ENCODE measurements at places on chromosomes 3 and 15.

GRCh38 chr3:901953-902778 is 190.7 kb upstream of the CNTN6 start:
- no peak for DNase-seq

- DNase-seq = no peak
Measured at GRCh38 chr3:93988283-93988682, 8.3 kb downstream of the ARL13B start.

DNA sequence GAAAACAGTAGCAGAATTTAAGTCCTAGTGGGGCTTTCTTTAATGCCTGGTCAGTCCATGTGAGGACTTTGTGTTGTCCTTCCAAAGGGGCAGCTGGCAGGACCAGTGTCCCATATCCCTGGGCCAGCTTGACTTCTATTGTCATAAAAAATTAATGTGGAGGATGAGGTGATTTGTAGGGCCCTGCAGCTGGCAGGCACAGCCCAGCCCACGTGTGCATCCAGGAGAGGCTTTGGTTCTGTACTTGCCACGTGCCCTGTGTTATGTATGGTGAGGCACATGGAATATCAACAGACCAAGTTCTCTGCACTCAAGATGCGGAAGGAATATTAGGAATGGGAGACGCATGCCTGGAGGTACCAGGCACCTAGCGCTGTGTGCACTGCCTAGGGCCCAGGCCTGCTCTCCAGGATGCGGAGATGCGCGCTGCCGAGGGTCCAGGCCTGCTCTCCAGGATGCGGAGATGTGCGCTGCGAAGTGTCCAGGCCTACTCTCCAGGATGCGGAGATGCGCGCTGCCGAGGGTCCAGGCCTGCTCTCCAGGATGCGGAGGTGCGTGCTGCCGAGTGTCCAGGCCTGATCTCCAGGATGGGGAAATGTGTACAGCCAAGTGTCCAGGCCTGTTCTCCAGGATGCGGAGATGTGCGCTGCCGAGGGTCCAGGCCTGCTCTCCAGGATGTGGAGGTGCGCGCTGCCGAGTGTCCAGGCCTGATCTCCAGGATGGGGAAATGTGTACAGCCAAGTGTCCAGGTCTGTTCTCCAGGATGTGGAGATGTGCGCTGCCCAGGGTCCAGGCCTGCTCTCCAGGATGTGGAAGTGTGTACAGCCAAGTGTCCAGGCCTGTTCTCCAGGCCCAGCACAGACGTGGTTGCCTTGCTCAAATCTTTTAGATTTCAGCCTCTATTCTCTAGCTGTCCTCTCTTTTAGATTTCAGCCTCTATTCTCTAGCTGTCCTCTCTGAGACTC is 183.3 kb upstream of the ROPN1 start:
- no peak for DNase-seq

DNA sequence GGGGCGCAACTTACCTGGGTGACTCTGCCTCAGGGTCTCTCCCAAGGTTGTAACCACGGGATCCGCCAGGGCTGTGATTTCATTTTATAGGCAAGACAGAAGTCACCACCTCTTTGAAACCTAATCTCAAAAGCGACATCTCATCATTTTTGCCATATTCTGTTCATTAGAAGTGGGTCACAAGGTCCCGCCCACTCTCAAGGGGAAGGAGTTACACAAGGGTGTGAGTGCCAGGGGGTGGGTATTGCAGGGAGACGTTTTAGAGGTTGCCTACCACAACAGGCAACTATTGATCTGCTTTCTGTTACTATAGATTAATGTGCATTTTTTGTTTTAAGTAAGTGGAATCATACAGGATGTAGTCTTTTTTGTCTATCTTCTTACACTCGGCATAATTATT is 56.6 kb upstream of the ADPGK start:
- DNase-seq = no peak

DNA sequence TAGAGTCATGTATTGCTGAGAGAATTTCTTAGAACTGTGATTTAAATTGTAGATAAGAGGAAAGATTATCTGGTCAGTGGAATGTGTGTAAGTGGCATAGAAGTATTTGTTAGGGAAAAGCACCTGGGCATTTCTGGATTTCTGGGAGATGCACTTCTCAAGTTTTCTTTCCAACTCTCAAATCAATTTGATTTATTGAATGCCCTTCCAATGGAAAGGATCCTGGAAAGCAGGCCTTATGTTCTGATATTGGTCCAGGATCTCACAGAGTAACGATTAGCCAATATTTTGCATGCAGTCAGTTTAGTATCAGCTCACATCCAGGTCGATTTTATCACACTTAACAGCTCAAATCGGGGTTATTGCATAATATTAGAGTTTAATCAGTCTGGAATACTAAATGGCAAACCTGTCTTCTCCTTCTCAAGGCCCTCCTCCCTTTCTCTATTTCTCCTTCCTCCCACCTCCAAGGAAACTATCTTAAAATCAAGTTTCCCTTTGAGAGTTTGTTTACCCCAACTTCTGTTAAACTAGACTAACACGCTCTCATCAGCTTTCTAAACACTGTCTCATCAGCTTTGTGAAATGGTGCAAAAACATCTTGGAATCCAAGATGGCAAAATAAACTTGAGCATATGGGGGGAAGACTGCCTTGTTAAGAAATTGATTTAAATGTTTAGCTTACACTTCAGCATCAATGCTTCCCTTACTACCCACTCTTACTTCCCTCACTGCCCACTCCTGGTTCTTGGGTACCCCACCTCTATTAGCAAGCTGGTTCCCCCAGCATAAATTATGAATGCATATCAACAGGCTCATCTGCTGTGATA is 9.5 kb downstream of the SOX2 start:
- DNase-seq = no peak

GRCh38 chr3:69200384-69201068 is 78.1 kb upstream of the LMOD3 start:
- DNase-seq = peak; percentile 47

- DNase-seq = no peak
Measured at GRCh38 chr3:175338775-175339535, 479.8 kb downstream of the NAALADL2 start.

GRCh38 chr3:179410999-179411398 is 40.3 kb downstream of the GNB4 start:
- DNase-seq = no peak

GRCh38 chr3:127734754-127735473 is 62.2 kb downstream of the ABTB1 start:
- no peak for DNase-seq

- DNase-seq = no peak
Measured at GRCh38 chr3:106247902-106248684, 379.3 kb upstream of the CBLB start.

- DNase-seq = no peak
Measured at GRCh38 chr15:39397883-39398282, 183.0 kb upstream of the THBS1 start.

DNA sequence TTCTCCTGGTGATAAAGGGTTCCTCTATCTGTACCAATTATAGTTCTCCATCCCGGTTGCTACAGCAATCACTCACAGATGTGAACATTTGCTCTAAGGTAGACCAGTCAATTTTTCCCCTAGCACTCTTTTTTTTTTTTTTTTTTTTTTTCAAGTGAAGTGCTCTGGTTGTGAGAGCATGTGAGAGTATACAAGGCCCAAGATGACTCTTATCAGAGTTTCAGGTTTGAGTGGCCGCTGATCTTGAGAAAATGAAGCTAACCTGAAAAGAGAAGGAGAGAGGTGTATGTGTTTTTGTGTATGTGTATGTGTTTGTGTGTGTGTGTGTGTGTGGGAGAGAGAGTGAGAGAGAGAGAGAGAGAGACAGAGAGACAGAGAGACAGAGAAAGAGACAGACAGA is 44.4 kb upstream of the OTOL1 start:
- DNase-seq = no peak

DNA sequence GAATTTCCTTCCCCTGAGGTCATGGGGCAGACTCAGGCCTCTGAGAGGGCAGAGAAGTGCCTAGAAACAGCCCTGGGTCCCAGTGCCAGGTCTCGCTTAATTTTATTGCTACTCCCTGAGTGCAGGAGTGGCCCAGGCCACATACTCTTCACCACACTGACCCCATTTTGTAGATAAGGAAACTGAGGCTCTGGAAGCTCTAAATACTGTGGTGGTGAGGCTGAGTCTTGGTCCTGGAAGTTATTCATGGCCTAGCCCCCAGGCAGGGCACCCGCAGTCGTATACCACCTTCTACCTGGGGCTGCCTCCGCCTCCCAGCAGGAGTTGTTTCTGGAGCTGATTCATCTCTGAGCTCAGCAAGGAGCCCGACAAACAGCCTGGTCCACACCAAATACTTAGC is 9.8 kb downstream of the ATP2B2 start:
- no peak for DNase-seq

DNA sequence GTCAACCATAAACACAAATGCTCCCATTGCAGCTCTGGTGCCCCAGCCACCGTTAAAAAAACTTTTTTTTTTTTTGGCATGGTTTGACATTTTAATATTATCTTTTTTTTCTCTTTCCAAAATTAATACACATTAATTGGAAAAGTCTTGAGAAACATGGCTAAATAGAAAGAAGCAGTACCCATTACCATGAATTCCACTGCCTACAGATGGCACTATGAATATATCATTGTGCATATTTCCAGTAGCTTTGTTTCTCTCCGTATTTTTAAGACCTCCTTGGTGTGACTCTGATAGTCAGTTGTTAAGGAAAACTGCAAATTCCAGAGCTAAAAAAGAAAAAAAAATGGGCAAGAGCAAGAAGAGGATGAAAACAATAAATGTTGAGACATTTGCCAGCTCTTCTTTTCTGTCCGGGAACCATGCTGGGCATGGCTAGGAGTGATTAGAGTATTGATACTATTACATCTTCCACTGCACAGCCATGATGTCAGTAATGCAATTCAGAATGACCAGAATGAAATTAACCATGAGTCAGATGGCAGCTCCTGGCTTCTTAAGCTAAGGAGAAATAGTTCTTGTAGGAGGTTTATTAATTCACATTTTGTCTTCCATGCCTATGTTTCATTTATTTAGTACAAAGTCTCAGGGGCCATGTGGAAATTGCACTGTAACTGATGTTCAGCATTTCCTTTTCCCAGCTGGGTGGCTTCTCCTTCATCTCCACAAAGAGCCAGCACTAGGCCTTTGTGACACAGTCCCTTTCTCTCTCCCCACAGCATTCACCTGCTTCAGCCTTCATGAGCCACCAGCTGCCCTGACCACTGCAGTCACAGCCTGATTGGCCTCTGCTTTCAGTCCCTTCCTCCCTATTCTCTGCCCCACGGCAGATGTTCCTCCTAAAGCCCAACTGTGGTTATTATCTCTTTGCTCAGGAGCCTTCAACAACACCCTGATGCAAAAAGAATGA is 31.8 kb downstream of the SLC7A14 start:
- DNase-seq = no peak

DNA sequence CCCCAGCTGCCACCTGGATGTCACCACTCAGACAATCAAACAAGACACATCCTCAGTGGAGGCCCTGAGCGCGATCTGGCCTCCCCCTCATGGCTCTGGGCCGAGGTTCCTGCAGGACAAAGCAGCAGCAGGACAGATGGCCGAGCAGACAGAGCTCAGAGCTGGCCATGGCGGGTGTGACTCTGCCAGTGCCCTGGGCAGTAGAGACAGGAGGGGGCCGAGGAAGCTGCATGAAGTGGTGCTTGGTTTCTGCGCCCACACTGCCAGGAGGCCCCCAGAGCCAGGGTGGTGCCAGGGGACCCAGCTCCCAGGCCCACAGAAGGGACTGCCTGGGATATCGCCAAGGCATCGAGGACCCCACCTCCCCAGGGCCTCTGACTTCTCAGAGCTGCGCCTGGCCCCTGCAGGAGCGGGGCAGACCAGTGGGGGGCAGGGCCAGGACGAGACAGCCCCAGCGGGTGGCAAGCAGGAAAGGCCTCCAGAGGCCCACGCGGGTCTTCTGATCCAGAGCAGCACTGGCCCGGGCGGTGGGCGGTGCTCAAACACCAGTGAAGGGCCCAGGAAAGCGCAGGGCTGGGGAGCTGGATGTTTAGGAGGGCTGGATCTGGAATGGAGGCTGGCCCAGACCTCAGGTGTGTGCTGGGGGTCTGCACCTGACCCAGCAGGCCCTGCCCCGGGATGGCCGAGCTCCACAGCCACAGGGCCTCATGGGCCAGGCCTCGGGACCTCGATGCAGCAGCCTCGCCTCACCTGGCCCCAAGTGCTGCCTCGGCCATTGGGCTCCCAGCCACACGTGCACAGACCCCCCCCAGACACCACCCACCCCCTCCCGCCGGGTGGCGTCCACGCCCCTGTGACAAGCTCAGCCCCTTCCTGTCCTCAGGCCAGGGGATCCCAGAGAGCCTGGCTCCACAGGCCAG is 76.0 kb downstream of the GOLGA8G start:
- DNase-seq = no peak

DNA sequence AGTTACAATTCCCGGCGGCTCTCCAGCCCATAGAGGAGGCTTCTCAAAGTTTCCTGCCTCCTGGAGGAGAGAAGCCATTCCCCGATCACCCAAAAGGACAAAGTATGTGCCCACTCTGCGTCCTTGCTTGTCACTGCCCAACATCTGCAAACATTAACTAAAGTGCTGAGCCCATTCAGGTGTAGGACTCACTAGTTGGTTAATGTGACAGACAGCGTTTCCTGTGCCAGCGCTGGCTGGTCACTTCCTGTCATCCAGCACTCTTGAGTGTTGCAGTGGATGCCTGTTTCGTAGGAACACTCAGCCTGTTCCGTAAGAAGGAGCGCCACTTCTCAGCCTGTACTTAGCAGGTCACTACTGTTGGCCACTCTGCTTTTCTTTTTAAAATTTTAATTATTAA is 100.3 kb downstream of the APBA2 start:
- no peak for DNase-seq

DNA sequence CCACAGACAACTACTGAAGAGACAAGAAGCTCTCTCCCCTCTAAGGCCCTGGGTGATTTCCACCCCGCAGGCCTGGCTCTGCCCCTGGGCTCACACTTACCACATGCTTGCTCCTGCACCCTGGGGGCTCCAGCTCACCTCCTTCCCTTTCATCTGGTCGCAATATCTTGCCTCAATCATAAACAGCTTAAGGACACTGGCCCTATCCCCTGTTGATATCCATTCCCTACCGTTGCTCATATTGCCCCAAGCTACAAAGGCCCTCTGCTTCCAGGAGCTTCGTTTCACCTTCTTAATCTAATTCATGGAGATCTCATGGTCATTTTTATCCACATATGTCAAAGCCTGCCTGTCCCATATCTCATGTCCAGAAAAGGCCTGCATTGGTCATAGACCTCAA is 46.0 kb upstream of the TSEN2 start:
- DNase-seq = no peak

GRCh38 chr15:60486742-60487141 is 7.8 kb upstream of the ICE2 start:
- DNase-seq = no peak

Measured in activated naive CD4-positive, alpha-beta T cell treated with anti-CD3 and anti-CD28 coated beads, Interleukin-2, amount 50 U/mL, for 16 hours (primary cell).